Cardiac muscle cell (in vitro differentiated cells and primary cell): ENCODE measurements at places on chromosomes 7 and 10. TPM values are rescaled to one million over a fixed set of nuclear protein-coding genes. Genes with fewer than 3 reads are reported as not detected.

Gene NPFFR1
- 0.06 TPM in 1 of 2 replicates, not detected in the other for polyA plus RNA-seq

Gene UNCX
- 6.7 and 14.6 TPM in 2 replicates for polyA plus RNA-seq

Gene HOXA10
- not detected in 2 replicates for polyA plus RNA-seq

Gene CH25H
- polyA plus RNA-seq, result not detected in 2 replicates

Gene OR13A1
- polyA plus RNA-seq, result 0.38 TPM in 1 of 2 replicates, not detected in the other

Gene CPEB3
- 5.0 and 7.1 TPM in 2 replicates for polyA plus RNA-seq

Gene EMX2
- not detected in 2 replicates for polyA plus RNA-seq

Gene GIMAP8
- polyA plus RNA-seq, result 0.31 TPM in 1 of 2 replicates, not detected in the other

Gene MPP7
- 9.2 and 9.7 TPM in 2 replicates for polyA plus RNA-seq

Gene FEZF1
- polyA plus RNA-seq, result not detected in 2 replicates

Gene SCRN1
- 34.3 and 44.4 TPM in 2 replicates for polyA plus RNA-seq

Gene TAF5
- polyA plus RNA-seq, result 4.6 TPM in 2 replicates

Gene ZNF239
- polyA plus RNA-seq, result 2.8 and 5.0 TPM in 2 replicates

Gene WNT8B
- not detected in 2 replicates for polyA plus RNA-seq

Gene GPR141
- not detected in 2 replicates for polyA plus RNA-seq

Gene PPIF
- polyA plus RNA-seq, result 125 and 143 TPM in 2 replicates

Gene TMEM273
- polyA plus RNA-seq, result not detected in 2 replicates

Gene GIMAP2
- polyA plus RNA-seq, result 0.11 TPM in 1 of 2 replicates, not detected in the other

Gene ZNF107
- polyA plus RNA-seq, result 1.5 and 2.1 TPM in 2 replicates

Gene MYO1G
- polyA plus RNA-seq, result 0.20 and 0.78 TPM in 2 replicates

Gene GPR37
- polyA plus RNA-seq, result 7.6 and 15.9 TPM in 2 replicates

Gene AKR1C8
- not detected in 2 replicates for polyA plus RNA-seq

Gene PRSS1
- not detected in 2 replicates for polyA plus RNA-seq

Gene SAP25
- 2.7 and 3.9 TPM in 2 replicates for polyA plus RNA-seq

Gene SSC4D
- 13.3 and 28.2 TPM in 2 replicates for polyA plus RNA-seq

Gene DOCK1
- 15.0 and 20.9 TPM in 2 replicates for polyA plus RNA-seq

Gene EDRF1
- 10.4 and 23.1 TPM in 2 replicates for polyA plus RNA-seq

Gene ADAM8
- 2.3 and 3.7 TPM in 2 replicates for polyA plus RNA-seq

Gene HMX3
- not detected in 2 replicates for polyA plus RNA-seq

Gene MTURN
- 11.2 and 26.3 TPM in 2 replicates for polyA plus RNA-seq

Gene BAMBI
- 715 and 1,076 TPM in 2 replicates for polyA plus RNA-seq

Gene PDE6C
- 0.12 and 0.29 TPM in 2 replicates for polyA plus RNA-seq

Gene FRAT2
- 30.1 and 41.7 TPM in 2 replicates for polyA plus RNA-seq

Gene TMEM72
- 1.2 and 2.3 TPM in 2 replicates for polyA plus RNA-seq

Gene SPDYE11
- 0.73 and 1.1 TPM in 2 replicates for polyA plus RNA-seq

Gene VAX1
- not detected in 2 replicates for polyA plus RNA-seq

Gene PRKG1
- 2.9 and 8.0 TPM in 2 replicates for polyA plus RNA-seq

Gene NME8
- polyA plus RNA-seq, result 1.5 TPM in 1 of 2 replicates, not detected in the other

Gene ZNF485
- 1.0 and 3.5 TPM in 2 replicates for polyA plus RNA-seq

Gene PRSS37
- polyA plus RNA-seq, result 0.12 and 0.34 TPM in 2 replicates

Gene FOXI2
- not detected in 2 replicates for polyA plus RNA-seq

Gene CAMK1D
- 3.8 and 4.3 TPM in 2 replicates for polyA plus RNA-seq

Gene PNLIPRP1
- not detected in 2 replicates for polyA plus RNA-seq

Gene SDK1
- 4.1 and 6.9 TPM in 2 replicates for polyA plus RNA-seq

Gene ARHGAP21
- polyA plus RNA-seq, result 24.0 and 34.8 TPM in 2 replicates

Gene SGCE
- polyA plus RNA-seq, result 65.0 and 105 TPM in 2 replicates

Gene BHLHA15
- 0.44 TPM in 1 of 2 replicates, not detected in the other for polyA plus RNA-seq
